HepG2 (cell line): ENCODE measurements at places on chromosomes 6 and 20. TPM values are rescaled to one million over a fixed set of nuclear protein-coding genes. Genes with fewer than 3 reads are reported as not detected.

ANKRD6 gene
- 0.36 and 0.48 TPM in 2 replicates for polyA plus RNA-seq

SEC23B gene
- polyA plus RNA-seq = 105 and 114 TPM in 2 replicates

CEP250 gene
- polyA plus RNA-seq = 28.3 and 28.8 TPM in 2 replicates

SRMS gene
- polyA plus RNA-seq = 0.09 TPM in 1 of 2 replicates, not detected in the other

ERVFRD-1 gene
- not detected in 2 replicates for polyA plus RNA-seq

LTB gene
- polyA plus RNA-seq = 0.09 and 0.30 TPM in 2 replicates

CD83 gene
- 0.46 and 0.51 TPM in 2 replicates for polyA plus RNA-seq

ZKSCAN3 gene
- polyA plus RNA-seq = 3.3 and 3.6 TPM in 2 replicates

LPA gene
- 0.04 TPM in 1 of 2 replicates, not detected in the other for polyA plus RNA-seq

CLPSL2 gene
- polyA plus RNA-seq = not detected in 2 replicates

NTSR1 gene
- 0.12 and 0.17 TPM in 2 replicates for polyA plus RNA-seq

OR2B6 gene
- 1.2 and 1.4 TPM in 2 replicates for polyA plus RNA-seq

ASIP gene
- polyA plus RNA-seq = not detected in 2 replicates

SIRPB2 gene
- polyA plus RNA-seq = not detected in 2 replicates

ZNF391 gene
- 0.78 and 0.97 TPM in 2 replicates for polyA plus RNA-seq

RAB32 gene
- 42.2 and 43.7 TPM in 2 replicates for polyA plus RNA-seq

EEF1A2 gene
- 0.87 and 1.8 TPM in 2 replicates for polyA plus RNA-seq

SLC17A3 gene
- 0.08 and 0.11 TPM in 2 replicates for polyA plus RNA-seq

CDSN gene
- polyA plus RNA-seq = not detected in 2 replicates

FAM209B gene
- 0.10 and 0.42 TPM in 2 replicates for polyA plus RNA-seq

ID4 gene
- polyA plus RNA-seq = 0.05 and 0.20 TPM in 2 replicates
